ENCODE measurements at places on chromosomes 1 and 21.

DNA sequence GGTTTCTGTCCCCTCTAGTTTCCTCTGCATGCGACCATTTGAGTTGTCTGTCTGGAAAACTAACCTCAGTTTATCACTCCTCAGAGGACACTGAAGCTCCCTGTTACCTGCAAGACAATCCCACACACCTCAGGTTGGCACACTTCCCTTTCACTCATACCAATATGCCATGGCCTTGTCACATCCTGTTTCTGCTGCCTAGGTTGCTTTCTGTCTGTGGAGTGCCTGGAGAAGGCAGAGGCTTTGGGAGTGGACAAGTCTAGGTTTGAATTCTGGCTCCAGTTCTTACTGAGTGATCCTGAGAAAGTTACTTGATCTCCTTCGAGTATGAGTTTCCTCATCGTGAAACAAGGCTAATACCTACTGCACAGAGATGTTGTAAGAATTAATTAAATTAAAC, 171.5 kb upstream of the CACYBP start:
- no peak for DNase-seq

- DNase-seq, result no peak
These were observed 3.7 kb downstream of the AURKAIP1 start for GRCh38 chr1:1371364-1371745.

DNA sequence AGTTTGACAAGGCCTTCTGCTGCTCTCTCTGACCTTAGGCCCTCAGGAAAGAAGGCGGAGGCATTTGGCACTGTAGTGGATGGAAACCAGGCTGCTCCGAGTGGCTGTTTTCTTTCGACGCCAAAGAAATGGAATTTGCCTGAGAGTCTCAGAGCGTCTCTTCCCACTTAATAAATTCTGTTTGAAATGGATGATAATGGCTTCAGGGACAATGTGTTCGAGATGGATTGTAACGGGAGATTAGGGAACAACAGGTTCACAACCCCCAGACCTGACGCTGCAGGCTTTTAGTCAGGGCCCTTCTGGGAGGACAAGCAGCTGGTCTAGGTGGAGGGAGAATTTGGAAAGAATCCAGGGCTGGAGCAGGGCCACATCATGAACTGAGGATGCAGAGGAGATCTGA, 58.6 kb downstream of the TLR5 start:
- no peak for DNase-seq

GRCh38 chr1:59043796-59044195, 253.1 kb upstream of the FGGY start:
- DNase-seq, result no peak

GRCh38 chr1:1431845-1432273, 3.6 kb upstream of the VWA1 start:
- no peak for DNase-seq

DNA sequence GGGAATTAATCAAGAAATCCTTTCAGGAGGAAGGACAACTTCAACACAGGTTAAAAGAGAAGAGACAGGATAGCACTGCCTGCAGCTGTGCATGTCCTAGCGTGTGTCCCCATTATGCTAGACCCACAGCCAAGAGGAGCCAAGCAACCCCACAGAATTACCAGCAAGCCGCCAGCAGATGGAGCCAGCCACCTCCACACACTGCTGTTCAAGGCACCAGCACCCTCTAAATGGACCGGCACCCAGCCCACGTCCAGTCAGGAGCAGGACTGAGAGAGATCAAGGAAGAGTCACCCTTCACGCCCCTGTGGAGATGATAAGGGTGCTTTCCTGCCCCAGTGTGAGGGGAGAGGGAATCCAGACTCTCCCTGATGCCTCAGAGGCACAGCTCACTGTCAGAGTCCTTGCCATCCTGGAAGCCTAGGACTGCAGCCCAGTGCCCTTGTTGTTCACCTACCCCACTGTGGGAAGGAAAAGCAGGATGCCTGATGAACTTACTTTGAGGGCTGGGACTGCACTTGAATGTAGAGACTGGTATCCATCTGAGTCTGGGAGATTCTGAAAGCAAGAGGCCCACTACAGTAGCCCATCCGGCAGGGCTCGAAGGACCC, 37.1 kb upstream of the CTTNBP2NL start:
- no peak for DNase-seq

DNA sequence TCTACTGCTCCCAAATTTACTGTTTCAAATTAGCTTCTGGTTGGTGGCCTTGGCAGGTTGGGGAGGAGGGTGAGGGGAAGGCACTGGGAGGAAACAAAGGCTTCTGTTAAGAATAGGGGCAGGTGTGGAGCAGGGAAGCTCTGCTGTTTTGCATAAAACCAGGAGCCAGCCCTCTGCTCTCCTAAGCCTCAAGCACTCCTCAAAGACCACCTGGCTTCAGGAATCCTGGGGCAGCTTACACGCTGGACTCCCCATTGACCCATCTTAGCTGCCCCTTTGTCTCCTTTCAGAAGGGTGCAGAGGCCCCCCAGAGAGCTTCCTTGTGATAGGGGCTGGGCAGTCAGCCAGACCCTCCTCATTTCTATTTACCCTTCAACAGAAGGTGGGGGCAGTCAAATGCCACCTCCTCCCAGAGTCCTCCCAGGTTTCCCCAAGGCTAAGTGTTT, 11.5 kb upstream of the DHRS3 start:
- DNase-seq, result no peak

GRCh38 chr21:17834639-17835354, 15.6 kb upstream of the C21orf91 start:
- DNase-seq, result no peak

DNA sequence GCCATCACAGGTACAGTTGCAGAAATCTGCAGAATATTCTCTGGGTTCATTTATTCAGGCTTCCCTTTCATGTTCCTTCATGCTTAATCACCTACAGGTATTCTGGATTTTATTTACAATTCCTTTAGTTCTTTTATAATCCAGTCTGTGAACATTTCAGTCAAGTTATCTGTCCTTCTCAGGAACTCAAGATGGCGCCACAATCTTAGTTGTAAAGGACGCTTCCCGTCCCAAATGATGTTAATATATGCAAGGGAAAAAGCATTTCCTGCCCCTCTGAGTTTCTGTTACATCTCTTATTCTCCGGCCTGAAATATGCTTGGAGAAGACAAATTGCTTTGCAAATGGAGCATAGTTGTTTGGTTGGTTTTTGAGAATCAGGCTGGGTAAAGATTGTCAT, 19.3 kb downstream of the F3 start:
- no peak for DNase-seq

DNA sequence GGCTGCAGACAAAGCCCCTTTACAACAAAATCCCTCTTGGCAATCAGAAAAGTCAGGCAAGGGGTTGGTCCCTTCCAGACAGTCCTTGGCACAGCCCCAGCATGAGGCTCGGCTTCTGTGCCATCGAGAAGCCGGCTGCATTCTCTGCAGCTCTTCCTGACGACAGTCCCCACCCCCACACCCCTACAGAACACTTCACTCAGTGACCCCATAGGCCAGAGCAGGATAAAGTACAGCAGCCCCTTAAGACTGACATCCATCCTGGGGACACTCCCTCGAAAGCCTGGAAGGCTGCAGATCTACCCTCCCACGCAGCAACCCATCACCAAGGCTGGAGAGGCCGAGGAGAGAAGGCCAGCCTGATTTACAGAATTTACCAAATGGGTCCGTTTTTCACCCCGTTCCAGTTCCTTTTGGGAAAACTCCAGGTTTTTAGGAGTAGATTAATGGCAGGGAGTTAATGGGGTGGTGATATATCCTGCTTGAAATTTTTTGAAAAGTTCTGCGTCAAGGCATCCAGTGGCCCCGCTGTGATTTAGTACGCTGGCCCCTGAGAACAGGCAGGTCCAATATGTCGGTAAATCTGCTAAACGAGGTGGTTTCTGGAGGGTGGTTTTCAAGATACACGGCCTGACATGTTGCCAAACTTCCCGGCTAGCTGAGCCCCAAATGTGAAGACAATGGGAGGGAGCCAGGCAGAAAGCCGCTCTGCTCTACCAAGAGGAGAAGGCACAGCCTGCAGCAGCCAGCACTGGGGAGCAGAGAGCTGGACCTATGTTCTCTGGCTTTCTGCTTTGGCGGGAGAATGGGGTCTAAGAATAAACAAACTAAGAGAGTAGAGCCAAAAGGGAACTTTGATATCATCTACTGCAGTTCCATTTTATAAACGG, 81.7 kb downstream of the SSBP3 start:
- no peak for DNase-seq

DNA sequence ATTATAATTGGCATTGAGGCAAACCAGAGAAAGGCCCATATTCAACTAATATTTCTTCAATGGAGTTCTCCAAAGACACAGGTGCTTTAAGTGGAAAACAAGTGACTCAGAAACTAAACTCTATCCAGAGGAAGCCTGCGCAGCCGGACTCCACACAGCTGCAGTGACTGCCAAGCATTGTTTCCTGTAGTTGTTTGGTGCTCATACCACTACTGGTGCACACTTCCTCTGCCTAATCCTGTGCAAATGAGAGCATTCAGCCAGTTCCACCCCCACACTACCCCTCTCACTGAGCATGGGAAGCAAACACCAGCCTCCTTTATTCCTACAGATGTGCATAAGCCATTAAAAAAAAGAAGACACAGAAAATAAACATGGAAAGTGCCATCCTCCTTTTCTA, 102.9 kb downstream of the VAV3 start:
- DNase-seq, result no peak

DNA sequence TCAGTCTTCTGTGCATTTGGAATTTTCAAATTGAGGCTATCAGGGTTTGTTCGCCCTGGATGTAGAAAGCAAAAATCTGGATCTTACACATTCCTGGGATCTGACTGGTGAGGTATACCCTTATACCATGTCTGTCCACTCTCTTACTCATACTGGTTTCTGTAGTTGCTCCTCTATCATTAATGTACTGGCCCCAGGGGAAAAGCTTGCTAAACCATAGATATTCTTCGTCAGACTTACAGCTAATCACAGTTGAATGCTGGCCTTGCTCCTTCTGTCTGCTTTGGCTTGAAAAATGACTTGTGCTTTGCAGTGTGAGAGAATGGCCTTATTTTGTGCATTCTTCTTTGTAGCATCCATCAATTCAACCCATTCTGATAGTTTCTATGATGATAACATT, 30.5 kb downstream of the TBCE start:
- no peak for DNase-seq

DNA sequence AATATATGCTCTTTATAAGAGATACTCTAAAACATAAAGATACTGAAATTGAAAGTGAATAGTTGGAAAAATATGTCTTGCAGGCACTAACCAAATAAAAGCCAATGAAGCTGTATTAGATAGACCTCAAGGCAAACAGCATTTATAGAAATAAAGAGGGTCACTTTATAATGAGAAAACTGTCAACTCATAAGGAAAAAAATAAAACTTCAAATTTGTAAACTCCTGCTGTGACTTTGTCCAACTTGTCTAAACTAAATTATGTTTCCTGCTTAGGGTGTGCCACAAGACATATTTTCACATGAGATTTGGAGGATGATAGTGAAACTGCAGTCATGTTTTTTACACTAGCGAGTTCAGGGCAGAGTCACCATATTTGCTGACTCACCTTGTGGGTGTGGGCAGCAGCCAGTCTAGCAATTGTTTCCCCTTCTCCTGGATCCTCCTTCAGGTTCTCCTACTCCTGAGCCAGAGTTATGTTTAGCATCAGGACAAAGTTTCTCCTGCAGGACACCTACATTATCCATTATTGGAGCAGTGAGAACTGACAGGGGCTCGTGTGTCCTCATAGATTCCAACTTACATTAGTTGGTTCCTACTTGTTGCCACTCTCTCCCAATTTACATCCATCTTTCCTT, 43.8 kb downstream of the CD53 start:
- DNase-seq, result no peak

DNA sequence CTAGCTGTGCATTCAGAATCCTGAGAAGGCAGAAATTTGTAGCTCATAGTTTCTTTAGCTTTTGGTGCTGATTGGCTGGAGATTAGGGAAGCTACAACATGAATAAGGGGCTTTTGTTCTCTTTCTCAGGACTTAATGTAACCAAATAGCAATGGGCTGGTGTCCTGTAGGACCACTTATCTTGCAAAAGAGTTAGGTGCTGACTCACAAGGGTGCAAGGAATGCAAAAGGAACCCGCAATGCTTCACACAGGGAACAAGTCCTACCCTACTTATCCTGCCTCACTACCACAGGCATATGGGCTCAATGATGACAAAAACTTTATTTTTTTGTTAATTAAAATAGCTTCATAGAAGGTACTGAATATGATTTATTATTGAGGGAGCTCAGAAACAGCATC, 541.5 kb downstream of the AMY1C start:
- DNase-seq, result no peak

GRCh38 chr1:28062806-28063205, 25.6 kb downstream of the EYA3 start:
- no peak for DNase-seq

DNA sequence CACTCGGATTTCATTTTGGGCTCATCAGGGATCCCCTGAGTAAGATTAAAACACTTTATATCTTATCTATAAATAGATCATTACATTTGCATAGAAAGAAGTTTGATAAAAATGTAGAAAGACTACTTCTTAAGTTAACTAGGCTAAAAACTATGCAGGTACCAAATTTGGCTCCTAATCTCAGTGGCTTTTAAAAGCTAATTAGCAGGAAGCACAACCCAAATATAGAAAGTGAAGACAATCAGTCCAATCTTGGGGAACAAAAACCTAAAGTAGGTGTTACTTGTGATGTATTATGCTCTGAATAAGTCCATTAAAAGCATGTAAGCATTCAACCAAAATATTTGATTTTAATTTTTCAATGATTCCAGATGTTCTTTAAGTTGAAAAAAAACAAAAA, 35.4 kb downstream of the SMYD3 start:
- DNase-seq, result no peak

DNA sequence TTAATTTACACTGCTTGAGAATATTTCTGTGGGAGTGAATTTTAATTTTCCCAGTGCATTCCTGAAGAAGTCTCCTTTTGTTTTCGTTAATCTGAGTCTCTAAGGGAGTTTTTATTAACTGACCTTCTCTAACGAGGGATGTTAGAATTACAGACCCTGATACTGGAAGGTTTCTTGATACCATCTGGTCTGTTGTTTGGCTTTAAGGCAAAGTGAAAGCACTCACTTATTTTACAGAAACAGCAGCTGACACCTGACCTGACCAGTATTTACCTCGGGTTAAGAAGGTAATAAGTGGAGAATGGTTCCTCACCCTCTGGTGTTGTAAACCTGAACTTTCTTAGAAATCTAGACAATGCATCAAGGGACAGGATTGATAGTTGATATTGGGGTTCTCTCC, 12.4 kb downstream of the CDC14A start:
- DNase-seq, result no peak

All from stimulated activated CD8-positive, alpha-beta memory T cell treated with anti-CD3 and anti-CD28 coated beads, Interleukin-4, amount 100 ng/mL, for 1 hour (primary cell).